ENCODE measurements at places on chromosomes 6 and 20.

- peak; percentile 97 for DNase-seq
These were observed 285.2 kb downstream of the UST start for GRCh38 chr6:149031859-149032598.

GRCh38 chr6:34657307-34657978 is 39.1 kb downstream of the ILRUN start:
- DNase-seq: peak; percentile 90

- DNase-seq: peak; percentile 51
These were observed 87.9 kb downstream of the UNC5CL start for GRCh38 chr6:40950986-40951698.

GRCh38 chr6:150417899-150418826 is 49.4 kb downstream of the IYD start:
- DNase-seq: peak; percentile 85

GRCh38 chr20:2771631-2772080 is 28.8 kb downstream of the CPXM1 start:
- DNase-seq: peak; percentile 22

- no peak for DNase-seq
These were observed 159.2 kb downstream of the ATXN1 start for GRCh38 chr6:16602035-16602434.

GRCh38 chr20:32127347-32127746 is 17.8 kb downstream of the TM9SF4 start:
- DNase-seq: no peak

- no peak for DNase-seq
These were observed 19.4 kb upstream of the COL19A1 start for GRCh38 chr6:69846770-69847491.

GRCh38 chr20:64180673-64181072 is 16.4 kb downstream of the MYT1 start:
- DNase-seq: no peak

DNA sequence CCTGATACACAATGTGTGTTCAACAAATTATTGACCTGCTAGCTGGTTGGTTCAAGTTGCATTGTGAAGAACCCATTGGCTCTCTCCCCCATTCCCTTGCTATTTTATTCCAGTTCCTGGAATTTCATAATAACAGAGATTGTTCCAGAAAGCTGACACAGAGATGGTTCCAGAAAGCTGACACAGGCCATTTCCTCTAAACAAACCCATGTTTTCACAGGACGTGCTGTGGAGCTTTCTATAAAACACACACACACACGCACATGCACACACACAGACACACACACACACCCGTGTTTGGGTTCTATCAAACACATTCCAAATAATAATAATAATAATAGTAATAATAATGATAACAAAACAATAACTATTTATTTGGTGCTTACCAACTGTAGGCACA is 259.1 kb downstream of the CLIC5 start:
- no peak for DNase-seq

DNA sequence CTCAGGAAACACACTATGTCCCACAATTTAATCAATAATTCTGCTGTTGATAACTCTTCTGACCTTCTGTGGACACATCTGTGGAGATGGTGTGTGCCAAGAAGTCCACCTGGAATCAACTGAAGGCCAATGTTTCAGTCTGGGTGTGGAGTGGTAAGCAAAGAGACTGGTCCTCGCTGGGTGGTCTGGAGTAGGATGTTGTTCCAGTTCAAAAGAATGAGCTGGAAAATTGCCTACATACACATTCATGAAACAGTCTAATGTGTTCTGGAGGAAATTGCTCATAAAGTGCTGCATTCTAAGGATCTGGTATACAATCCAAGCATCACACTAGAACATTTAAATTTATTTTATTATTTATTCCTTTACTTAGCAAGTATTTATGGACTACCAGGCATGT is 33.9 kb upstream of the TBX18 start:
- DNase-seq: peak; percentile 64

DNA sequence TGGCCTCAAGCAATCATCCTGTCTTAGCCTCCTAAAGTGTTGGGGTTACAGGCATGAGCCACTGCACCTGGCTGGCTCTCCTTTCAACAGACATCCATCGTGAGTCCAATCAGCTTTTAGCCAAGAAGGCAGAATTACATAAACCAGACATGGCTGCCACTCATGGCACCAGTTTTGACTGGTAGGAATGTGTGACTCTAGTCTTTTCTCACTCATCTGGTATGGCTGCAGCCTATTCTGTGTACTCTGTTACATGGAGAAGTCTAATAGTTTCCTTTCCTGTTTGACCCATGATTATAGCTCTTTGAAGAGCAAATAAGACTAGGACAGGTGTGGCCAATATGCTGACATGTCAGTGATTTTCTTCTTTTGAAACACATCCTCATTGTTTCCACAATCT is 27.0 kb upstream of the RNF144B start:
- no peak for DNase-seq

- DNase-seq: peak; percentile 45
These were observed 120.1 kb upstream of the TCF21 start for GRCh38 chr6:133768656-133769295.

GRCh38 chr6:48178700-48179099 is 67.7 kb upstream of the PTCHD4 start:
- no peak for DNase-seq

DNA sequence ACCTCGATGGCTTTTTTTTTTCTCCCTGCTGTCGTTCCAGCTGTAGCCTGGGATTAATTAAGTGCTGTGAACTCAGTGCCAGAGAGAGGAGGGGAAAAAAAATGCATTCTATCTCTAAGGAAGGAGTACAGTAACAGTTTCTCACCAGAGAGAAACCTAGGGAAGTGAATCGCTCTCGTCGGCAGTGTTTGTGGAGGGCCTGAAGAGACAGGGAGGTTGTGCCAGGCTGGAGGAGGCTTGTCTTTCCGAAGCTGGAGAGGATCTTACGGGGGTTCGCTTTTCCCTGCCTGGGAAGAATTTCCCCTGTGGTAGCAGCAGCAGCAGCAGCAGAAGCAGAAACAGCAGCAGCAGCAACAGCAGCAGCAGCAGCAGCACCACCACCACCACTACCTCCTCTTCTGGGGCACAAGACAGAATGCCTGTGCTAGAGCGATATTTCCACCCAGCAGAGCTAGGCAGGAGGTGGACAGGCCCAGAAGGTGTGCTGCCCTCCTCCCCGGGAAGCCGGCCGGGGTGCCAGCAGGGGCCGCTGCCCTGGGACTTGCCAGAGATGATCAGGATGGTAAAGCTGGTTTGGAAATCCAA is 186.5 kb downstream of the PDE7B start:
- DNase-seq: peak; percentile 60

- DNase-seq: no peak
These were observed 122.2 kb upstream of the TNFAIP3 start for GRCh38 chr6:137744877-137745276.

DNA sequence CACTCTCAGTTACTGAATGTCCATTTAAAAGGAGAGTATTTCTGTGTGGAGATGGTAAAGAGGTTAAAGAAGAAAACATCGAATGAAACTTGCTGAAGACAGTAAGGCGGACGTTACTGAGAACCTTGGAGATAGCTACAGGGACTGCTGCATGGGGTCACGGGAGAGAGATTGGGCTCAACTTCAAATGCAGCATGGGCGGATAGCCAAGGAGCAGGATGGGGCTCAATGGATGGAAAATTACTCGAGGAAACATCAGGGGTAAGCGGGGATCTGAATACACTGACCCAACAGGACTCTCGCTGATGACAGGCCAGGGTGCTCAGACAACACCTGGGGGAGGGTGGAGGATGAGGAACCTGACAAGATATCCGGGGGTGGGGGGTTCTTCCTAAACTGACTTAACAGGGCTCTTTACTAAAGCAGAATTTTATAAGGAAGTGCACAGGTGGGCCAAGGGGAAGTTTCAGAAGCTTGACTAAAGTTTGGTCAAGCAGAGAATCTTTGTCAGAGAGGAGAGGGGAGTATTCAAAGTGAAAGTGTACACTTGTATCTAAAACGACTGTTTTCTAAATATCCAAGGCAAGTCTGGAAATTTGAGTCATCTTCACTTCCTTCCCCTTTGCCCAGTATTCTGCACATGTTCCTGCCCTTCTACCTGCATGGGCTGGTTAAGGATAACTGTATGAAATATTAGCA is 22.8 kb downstream of the ECT2L start:
- no peak for DNase-seq

DNA sequence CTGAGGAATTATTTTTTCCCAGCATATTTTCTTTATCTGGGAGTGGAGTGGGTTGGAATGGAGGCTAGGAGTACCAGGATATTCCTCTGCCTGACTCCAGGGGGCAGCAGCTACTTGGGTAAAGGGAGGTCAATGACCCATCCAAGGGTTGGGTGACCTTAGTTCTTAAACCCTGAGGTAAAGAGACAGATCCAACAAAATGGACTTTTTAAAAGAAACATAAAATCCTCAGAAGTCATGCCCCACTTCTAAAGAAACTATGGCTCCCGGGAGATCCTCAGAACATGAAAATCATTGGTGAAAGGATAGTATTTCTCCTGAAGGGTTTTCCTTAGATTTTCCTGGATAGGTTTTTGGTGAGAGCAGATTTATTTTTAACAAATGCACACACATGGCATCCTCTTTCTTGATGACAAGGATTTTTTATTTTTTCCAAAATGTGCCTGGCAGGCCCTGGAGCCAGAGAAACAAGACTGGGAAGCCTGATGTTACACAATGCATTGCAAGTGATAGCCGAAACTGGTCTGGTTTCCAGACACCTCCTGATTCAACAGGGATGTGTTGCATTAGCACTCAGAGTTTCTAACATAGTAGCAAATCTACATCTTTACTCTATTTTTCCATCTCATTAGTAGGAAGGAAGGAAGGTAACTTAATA is 240.9 kb upstream of the BTBD3 start:
- DNase-seq: peak; percentile 55

GRCh38 chr6:163501439-163501838 is 86.9 kb downstream of the QKI start:
- DNase-seq: no peak

DNA sequence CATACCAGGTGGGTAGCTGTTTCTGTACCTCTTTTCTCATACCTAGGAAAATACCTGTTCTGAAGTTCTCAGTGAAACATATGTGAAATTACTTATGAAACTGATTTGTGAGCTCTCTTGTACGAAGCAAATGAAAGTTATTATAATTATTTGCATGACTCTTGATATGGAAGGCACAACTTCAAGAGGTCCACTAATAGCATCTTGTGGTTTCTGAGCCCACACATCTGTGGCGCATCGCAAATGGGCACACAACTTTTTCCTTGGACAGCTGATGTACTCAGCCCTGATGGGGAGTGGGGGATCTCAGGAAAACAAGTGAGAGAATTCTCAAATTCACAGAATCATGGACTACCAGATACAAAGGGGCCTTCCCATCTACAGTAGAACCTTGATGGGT is 432.3 kb downstream of the CD83 start:
- DNase-seq: no peak

DNA sequence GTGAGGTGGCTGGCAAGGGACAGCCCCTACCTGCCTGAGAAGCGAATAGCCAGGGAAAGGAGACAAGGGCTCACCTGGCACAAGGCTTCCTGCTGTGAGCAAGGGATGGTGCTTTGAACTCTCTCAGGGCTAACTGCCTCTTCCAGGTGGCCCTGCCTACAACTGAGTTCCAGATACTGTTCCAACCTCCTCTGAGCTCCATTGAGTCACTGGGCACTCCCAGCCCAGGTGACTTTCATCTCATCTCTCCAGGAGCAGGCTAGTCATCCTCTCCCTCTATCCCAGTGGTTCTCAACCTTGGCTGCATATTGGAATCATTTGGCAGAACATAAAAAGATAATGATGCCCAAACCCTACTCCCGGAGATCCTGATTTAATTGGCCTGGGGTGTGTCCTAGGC is 374.0 kb upstream of the ZFP64 start:
- DNase-seq: no peak

- no peak for DNase-seq
These were observed 906 bp upstream of the BTN3A2 start for GRCh38 chr6:26363882-26364701.

DNA sequence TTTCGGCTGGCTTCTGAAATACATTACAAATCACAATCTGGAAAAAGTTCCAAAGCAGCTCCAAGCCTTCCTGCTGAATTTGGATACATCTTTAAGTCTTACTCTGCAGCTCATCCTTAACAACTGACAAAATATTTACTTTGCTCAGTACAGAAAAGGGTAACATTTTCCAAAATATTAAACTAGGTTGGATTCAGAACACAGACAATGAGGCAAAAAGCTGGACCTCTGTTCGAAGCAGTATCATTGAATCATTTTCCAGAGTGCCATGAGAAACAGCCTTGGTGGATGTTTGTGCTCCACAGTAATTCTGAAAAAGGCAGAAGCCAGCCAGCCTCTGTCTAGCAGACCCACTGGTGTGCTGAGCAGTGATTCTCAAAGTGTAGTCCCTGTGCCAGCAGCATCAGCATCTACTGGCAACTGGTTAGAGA is 162.1 kb downstream of the AIG1 start:
- DNase-seq: no peak

DNA sequence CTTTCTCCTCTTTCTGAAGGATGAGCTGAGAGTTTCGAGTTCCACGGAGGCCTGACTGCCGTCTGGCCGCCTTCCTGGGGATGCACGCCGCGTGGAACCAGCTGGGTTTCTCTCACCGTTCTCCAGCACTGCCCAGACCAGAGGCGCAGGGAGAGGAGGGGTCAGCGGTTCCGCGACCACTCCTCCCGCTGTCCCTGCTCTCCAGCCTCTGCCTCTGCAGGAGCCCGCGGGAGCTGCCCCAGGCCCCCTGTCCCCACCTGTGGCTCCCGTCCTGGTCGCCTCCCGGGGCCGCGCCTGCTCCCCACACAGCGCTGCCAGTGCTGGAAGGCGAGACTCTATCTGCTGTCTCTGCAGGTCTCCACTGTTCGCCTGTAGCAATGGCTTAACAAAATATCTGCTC is 106.8 kb upstream of the AFDN start:
- no peak for DNase-seq

GRCh38 chr20:21704408-21705385 is 767 bp upstream of the PAX1 start:
- no peak for DNase-seq

- DNase-seq: no peak
These were observed 61.8 kb downstream of the TPD52L1 start for GRCh38 chr6:125215252-125215819.

DNA sequence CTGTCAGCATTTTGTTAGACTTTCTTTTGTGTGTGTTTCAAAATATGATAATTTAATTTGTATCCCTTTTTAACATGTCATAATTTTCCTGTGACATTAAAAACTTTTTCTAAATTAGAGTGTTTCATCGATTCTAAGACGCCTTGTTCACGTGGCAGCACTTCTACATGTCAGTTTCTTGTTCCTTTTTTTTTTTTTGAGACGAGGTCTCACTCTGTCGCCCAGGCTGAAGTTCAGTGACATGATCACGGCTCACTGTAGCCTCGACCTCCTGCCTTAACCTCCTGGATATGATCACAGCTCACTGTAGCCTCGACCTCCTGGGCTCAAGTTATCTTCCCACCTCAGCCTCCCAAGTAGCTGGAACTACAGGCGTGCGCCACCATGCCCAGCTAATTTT is 27.6 kb upstream of the ADRM1 start:
- no peak for DNase-seq

- no peak for DNase-seq
These were observed 23.1 kb downstream of the CRYBG1 start for GRCh38 chr6:106383573-106383972.

- DNase-seq: no peak
These were observed 6.3 kb downstream of the ACOT8 start for GRCh38 chr20:45850926-45851325.

Measured in iris pigment epithelial cell (primary cell).